ENCODE measurements at places on chromosomes 4 and X.

DNA sequence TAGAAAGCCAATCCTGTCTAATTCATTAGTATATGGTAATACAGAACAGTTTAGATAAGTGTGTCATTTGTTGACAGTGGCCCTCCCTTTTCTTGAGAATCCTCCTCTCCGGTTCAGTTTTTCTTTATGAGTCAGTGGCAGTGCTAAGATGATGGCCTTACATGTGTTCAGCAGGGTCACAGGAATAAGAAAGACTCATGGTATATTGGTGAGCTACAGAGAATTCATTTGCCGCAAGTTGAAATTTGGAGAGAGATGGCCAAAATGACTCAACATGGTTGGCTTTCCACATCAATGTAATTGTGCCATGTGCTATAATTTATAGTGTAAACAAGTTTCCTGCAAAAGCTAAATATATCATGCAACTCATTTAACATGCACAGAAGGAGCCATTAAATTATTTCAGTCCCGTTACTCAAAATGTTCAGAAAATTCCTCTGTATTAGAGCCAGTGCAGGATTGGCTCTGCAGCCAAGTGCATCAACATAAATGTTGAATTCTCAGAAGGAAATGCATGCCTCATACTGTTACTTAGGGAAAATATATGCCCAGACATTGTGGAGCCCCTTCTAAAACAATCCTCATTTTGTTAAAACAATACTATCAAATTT lies 374.3 kb downstream of the AFF2 start:
- DNase-seq: no peak

- no peak for DNase-seq
Observed at GRCh38 chr4:151324752-151325110, 674 bp downstream of the SH3D19 start.

DNA sequence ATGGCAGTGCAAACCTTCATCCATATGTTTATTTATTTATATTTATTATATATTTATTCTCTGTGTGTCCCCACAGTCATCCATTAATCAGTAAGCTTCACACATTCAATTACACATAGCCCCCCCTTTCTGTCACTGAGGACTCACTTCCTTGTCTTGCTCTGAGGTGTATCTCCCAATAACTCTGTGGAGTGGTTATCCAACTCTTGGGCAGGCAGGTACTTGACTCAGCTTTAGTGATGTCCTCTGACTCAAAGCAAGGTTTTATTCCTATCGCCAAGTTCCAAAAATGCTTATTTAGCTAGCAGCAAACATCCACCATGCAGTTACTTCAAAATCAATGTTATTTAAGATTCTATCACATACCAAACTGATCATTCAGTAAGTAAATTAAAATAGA lies 25.2 kb upstream of the NDP start:
- no peak for DNase-seq

- DNase-seq: no peak
Observed at GRCh38 chrX:33190016-33190415, 21.3 kb downstream of the DMD start.

DNA sequence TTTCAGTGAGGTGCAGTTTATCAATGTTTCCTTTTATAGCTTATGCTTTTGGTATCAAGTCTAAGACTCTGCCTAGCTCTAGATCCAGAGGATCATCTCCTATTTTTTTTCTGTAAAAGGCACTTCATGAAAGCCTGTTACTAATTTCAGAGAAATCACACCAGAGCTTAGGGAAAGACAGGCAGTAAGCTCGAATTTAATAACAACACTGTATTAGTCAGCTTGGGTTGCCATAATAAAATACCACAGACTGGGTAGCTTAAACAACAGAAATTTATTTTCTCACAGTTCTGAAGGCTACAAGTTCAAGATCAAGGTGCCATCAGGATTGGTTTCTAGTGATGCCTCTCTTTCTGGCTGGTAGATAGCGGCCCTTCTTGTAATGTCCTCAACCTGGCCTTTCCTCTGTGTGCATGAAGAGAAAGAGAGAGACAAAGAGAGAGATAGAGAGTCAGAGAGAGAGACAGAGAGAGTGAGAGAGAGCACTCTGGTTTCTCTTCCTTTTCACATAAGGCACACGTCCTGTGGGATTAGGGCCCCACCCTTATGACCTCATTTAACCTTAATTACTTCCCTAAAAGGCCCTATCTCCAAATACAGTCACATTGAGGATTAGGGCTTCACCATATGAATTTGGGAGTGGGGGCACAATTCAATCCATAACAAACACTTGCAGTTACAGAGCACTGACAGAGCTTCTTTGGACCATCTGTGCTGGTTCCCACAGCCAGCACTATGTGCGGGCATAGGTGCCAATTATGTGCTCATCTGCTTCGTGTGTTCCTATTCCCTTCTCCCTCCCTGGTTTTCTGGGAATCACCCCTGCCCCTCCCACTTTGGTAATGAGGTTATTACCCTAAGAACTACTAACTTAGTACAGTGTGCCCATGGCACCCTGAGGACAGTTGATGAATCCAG lies 114.8 kb upstream of the MED14 start:
- DNase-seq: no peak

- no peak for DNase-seq
Observed at GRCh38 chrX:32397562-32398216, 813.7 kb downstream of the DMD start.

DNA sequence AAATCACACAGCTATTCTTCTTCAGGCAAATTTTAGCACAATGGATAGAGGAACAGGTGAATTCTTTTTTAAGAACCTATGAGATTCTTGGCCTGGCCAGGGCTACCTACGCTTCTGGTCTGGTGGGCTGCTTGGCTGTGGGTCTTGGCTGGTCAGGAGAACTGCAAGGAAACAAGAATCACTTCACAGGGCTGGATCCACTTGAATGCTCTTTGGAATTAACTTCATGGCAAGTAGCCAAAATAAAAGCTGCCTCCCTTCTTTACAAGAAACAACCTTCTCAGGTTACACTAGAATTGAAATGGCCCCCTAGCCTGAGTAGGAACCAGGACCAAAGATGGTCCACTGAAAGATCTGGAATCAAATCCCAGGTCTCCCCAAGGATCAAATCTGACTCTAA lies 519.1 kb downstream of the IQCM start:
- DNase-seq: no peak

GRCh38 chr4:145530189-145530588 lies 48.5 kb downstream of the SMAD1 start:
- no peak for DNase-seq

DNA sequence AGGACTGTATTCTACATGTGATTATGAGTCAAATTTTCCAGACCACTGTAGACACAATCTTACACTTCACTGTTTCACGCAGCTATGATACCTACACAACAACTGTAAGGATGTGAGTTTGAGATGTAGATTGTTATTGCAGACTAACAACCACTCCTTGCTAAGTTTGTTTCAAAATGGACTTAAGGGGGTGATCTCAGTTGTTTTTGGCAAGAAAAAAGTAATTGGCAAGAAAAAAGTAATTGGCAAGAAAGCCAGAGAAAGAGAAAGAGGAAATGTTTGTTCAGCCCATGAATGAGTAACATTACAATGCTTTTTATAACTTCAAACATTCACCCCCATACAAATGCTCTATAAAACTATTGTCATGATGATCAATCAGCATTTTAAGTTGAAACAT lies 466.4 kb downstream of the DMD start:
- DNase-seq: no peak

DNA sequence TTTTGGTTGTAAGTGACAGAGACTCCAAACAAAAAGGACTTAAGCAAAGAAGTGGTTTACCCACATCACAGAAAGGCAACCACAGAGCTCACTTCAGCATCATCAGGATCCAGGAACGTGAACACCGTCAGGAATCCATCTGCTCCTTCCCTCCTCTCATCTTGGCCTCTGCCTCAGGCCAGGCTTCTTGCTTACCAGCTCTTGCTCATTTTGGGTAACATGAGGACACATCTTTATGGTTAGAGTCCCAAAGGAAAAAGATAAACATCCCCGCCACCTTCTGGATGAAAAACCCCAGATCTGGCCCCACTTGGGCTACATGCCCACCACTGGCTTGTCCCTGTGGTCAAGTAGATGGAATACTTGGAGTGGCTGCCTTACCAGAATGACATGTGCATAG lies 176.8 kb upstream of the RPL34 start:
- no peak for DNase-seq

DNA sequence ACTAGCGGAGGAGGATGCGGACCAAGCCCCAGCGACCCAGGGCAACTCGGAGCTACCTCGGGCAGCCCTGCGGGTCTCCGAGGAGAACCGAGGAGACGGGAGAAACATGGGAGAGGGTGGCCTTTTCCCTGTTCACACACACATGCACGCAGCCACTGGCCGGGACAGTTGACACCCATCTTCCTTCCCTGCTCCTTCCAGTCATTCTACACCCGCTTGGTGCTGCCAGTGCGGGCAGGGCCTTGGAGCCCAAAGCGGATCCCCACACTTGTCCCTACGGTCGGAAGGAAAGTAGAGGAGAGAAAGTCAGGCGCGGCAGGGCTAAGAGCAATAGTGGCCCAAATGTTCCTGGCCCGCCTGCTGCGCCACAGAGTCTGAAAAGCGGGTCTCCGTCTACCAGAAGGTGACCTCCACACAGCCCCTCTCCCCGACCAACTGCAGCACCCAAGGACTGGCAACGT lies 1.1 kb upstream of the PPP3CA start:
- no peak for DNase-seq

DNA sequence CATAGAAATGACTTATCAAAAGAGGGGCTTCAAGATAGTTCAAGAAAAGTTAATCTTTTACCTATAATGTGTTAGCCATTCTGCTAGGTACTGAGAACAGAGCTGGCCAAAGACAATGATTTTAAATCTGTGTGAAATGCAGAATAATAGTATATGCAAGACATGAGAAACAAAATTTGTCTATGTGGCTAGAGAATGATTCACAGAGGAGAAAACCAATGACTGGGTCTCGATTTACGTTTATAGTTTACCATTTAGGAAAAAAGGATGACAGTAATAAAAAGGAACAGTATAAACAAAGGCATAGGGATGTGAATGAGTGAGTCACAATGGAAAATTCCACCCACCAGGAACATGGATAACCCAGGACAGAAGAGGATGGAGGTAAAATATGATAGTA lies 31.9 kb downstream of the NPFFR2 start:
- no peak for DNase-seq

- DNase-seq: no peak
Observed at GRCh38 chr4:113499696-113500095, 261.8 kb downstream of the CAMK2D start.

DNA sequence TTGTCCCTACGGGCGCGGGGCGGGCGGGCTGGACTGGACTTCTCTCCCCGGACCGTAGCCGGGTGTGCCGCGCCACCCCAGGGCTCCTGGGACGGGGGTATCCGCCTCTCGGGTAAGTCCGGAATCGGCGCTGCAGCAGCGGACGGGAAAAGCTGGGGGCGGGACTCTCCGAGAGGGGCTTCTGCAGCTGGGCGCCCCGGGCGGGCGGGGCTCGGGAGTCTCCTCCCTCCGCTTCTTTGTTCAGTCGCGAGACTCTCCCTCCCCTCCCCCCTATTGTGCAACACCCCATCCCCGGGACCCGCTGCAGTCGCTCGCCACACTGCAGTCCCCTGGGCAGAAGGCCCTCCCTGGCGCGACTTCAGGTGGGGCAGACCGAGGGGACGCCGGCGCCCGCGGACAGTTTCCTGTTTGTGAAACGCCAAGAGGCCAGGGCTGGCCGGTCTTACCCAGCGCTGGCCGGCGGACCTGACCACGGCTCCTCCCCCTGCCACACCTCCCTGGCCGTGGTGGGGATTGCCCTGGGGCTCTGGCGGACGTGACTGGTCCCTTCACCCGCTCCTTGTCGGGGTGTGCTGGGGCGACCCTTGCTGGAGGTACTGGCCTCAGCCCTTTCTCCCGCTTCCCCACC lies 966 bp downstream of the CCNG2 start:
- DNase-seq: no peak

DNA sequence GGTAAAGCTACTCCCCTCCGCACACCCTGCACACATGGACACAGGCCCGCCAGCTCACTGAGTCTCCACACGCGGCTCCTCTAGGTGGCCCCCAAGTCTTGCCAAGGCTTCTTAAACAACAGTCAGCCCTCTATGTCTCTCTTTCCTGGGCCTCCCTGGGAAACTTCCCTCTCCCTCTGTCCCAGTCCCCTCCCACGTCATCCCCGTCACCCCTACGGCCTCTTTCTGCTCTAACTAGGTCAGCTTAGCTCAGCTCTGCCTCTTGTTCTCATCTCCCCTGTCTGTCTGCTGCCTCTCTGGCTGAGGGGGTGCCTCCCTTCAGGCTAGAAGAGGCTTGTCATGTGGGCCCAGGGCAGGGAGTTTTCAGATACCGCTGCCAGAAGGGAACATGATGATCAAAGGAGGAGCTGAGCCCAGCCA lies 38.8 kb downstream of the SEPTIN6 start:
- no peak for DNase-seq

DNA sequence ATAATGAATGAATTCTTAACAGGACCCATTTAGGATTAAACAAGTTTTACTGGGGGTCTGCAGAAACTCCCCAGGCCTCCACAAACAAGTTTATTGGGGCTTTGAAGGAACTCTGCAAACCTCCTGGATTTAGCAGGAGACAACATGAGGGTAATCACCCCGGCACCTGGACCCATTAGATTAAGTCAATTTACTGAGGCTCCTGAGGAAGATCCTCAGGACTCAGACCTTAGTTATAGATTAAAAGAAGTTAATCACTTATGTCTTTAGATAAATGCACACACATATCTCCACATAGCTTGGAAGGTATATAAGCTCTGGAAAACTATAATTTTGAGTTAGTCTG lies 29.4 kb downstream of the XG start:
- DNase-seq: no peak

- DNase-seq: no peak
Observed at GRCh38 chr4:178941975-178942374, 1499.7 kb upstream of the AGA start.

DNA sequence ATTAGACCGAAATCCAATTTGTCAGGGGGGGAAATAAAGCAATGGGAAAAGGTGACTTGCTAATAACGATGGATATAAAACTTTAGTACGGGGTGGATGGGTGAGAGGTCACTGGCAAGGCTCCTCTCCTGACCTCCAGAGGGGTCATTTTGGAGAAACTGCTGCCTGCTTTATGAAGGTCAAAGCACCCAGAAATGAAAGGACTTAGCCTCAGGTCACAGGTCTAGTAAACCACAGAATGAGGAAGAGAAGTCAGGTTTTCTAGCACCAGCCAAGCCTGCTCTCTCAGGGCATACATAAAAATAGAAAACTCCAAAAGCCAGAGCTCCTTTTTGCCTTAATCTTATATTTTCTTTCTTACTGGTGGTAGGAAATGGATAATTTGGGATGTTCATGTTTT lies 134.2 kb downstream of the SHROOM3 start:
- DNase-seq: no peak

GRCh38 chrX:17792826-17793225 lies 55.5 kb downstream of the SCML1 start:
- DNase-seq: no peak

DNA sequence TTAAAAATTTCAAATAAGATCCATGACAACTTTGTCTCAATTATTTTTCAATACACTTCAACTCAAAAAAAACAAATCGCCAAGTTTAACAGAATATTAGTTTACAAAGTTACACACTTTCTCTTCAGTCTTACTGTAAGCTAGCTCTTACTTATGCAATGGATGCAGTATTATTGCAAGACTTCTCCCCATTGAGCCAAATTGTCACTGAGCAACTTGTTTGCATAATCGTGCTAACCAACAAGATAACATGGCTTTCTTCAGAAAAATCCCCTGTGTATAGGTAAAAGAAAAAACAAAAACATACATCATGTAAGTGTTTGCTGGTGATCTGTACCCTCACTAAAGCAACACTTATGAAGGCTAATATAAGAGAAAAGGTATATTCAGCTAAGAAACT lies 18.9 kb downstream of the DNAJB14 start:
- no peak for DNase-seq

GRCh38 chr4:98939892-98940298 lies 11.0 kb upstream of the EIF4E start:
- no peak for DNase-seq

GRCh38 chr4:142690406-142691163 lies 155.5 kb downstream of the INPP4B start:
- DNase-seq: no peak

Measured in NCI-H1417 treated with DMSO at 0.1 percent for 48 hours (cell line).